ENCODE measurements at places on chromosomes 13 and 19.

GRCh38 chr19:14112051-14112808 is 5.3 kb downstream of the PRKACA start:
- DNase-seq, result no peak

- DNase-seq, result no peak
Observed at GRCh38 chr13:72145383-72145782, 278.4 kb upstream of the DACH1 start.

DNA sequence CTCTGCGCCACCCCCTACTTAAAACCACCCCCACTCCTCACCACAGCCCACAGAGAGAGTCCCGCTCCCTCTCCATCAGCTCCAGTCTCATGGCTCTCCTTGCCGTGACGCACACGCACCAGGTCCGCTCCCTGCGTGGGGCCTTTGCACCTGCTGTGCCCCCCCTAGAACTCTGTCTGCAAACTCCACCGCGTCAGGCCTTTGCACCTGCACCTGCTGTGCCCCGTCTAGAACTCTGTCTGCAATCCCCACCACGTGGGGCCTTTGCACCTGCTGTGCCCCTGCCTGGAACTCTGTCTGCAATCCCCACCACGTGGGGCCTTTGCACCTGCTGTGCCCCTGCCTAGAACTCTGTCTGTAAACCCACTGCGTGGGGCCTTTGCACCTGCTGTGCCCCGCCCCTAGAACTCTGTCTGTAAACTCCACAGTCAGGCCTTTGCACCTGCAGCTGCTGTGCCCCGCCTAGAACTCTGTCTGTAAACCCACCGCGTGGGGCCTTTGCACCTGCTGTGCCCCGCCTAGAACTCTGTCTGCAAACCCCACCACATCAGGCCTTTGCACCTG is 4.2 kb downstream of the SHC2 start:
- no peak for DNase-seq

DNA sequence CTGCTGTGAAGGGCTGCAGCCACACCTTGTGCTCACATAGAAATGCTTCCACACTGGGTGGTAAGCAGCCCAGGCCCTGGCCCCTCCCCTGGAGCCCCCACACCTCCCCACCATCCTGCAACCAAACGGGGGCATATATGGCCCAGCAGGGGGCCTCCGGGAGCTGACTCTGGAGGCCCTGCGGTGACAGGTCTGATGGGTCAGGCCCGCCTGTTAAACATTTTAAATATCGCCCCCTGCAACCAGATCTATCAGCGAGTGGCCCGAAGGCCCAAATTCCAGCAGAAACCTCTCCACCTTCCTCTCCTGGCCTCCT is 48.0 kb upstream of the KATNAL1 start:
- DNase-seq, result no peak

GRCh38 chr19:281156-281853 is 9.9 kb downstream of the PLPP2 start:
- DNase-seq, result no peak

GRCh38 chr13:65347420-65348030 is 1882.6 kb downstream of the PCDH9 start:
- DNase-seq, result no peak

- no peak for DNase-seq
Observed at GRCh38 chr13:93614776-93615175, 388.2 kb downstream of the GPC6 start.

DNA sequence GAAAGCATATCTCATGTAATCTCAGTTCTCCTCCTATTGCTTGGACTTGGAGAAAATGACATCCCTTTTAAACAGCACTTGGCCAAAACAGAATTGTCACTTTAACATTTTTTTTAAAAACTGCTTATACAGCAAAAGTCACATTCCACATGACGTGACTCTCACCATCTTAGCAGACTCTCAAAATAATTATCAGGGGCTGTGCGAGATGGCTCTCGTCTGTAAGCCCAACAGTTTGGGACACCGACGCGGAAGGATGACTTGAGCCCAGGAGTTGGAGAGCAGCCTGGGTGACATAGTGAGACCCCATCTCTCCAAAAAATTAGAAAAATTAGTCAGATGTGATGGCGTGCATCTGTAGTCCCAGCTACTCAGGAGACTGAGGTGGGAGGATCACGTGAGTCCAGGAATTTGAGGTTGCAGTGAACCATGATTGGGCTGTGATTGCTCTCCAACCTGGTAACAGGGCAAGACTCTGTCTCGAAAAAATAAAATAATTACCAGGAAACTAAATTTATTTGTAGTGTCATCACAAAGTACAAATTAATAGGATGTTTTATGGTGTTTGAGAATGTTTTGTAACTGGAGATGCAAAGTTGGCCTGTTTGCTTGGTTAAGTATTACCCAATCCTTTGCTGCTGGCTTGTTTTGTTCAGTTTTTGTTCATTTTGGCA is 8.8 kb downstream of the SAFB start:
- DNase-seq, result no peak

GRCh38 chr13:110486061-110486715 is 75.3 kb downstream of the RAB20 start:
- DNase-seq, result no peak

DNA sequence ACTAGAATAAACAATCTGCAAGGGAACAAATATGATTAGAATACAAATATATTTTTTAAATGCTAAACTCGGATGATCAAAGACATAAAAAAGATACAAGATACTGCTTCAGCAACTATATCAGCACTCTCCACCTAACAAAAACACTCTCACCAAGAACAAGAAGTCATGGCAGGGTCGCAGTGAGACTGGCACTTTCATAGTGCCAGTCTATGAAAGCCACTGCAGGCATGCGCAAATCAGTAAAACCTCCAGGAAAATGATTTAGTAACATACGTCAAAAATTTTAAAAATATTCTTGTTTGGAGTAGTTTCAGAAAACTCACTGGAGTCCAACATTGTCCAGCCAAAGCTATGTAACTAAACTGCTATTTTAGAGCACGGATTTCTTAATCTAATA is 295.9 kb downstream of the DIAPH3 start:
- no peak for DNase-seq

DNA sequence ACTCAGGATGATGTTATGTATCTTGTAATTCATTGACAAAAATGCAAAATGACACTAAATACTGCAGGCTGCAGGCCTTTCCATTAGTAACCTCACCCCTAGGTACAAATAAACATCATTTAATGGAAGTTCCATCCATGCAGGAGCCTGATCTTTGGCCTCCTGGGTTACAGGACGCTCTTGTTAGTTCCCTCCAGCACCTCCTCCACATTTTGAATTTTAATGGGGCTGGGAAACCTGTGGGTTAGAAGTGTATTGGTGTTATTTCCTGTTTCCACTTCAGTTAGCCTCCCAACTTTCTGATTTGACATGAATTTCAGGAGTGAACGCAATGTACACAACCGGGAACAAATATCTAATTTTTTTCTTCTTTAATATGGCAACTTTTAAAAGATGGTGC is 237.1 kb upstream of the ARGLU1 start:
- no peak for DNase-seq

GRCh38 chr19:30662211-30662861 is 290.2 kb downstream of the ZNF536 start:
- no peak for DNase-seq

DNA sequence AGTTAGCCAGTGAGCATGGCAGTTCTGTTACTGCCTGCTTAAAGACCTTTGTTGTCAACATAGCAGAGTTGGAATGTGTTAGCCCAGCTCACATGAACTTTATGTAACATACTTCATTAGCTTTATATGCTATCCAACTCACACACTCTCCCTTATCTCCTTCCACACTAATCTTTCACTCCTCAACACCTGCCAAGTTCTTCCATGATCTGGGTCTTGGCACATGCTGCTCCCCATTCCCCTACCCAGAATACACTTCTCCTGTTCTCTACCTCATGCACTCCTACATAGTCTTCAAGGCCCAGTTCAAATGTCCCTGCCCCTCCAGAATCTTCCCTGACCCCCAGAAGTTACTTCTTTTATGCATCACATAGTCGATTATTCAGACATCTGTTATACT is 179.3 kb downstream of the KATNAL1 start:
- no peak for DNase-seq

- DNase-seq, result no peak
Observed at GRCh38 chr19:4366666-4367335, 23.4 kb downstream of the MPND start.

- no peak for DNase-seq
Observed at GRCh38 chr13:100518394-100519062, 70.1 kb downstream of the GGACT start.

- no peak for DNase-seq
Observed at GRCh38 chr13:37766502-37766901, 103.1 kb downstream of the TRPC4 start.

DNA sequence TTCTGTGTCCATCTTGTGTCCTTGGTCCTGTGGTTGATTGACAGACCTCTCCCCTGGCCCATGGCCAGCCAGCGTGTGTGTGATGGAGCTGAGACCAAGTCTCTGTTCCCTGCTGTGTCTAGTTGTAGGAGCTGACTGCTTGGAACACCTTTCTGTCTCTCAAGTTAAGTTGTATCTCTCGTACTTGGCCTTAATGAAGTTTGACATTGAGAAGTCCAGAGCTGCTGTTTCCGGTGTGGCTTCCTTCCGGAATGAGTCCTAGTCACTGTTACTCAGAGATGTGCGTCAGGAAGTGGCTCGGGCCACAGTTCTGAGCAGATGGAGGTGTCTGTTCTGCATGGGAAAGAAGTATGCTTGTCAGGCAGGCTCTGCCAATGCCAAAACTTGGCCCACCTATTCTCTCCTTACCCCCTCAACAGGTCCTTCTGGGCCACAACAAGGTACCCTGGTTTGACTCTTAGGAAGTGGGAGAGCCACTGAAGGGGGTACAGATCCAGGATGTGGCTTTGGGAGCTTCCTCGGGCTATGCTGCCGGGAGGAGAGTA is 54.3 kb downstream of the GATAD2A start:
- no peak for DNase-seq
